ENCODE measurements at places on chromosomes 12 and 14.

GRCh38 chr12:85733984-85734383 lies 102.2 kb downstream of the RASSF9 start:
- no peak for DNase-seq

DNA sequence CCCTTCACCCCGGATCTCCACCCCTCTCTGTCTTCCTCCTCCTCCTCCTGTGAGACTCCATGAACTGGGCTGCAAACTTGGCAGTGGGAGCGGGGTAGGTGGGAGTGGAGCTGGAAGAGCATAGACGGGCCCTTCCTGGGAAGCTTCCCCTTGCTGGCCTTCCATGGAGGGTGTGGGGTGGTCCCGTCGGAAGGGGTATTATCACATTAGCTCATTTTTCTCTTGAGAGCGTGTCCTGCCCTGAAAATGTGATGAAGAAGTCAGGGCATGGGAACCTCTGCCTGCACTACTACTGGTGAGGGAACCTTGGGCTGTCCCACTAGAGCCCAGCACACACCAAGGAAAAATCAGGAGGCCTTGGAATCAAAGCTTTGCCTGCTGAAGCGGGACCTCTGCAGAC lies 66.5 kb downstream of the CACNA1C start:
- DNase-seq, result no peak

- no peak for DNase-seq
Observed at GRCh38 chr14:33899723-33900341, 51.0 kb downstream of the EGLN3 start.

- DNase-seq, result no peak
Observed at GRCh38 chr12:109814600-109815150, 18.5 kb downstream of the TRPV4 start.

DNA sequence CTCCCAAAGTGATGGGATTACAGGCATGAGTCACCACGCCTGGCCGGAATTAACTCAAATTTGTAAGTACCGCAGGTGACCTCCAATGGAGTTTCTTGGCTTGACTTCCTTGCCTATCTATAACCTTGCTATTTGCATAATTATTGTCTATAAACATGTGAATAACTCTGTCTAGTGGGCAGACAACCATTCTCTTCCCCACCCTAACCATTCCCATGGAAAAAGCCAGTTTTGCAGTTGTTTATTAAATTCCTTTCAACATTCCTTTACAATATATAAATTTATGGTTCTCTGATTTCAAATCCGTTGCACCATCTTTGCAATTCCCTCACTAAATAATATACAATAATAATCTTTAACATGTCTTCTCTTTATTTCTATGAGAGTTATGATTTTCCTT lies 61.0 kb upstream of the ZDHHC17 start:
- DNase-seq, result no peak

DNA sequence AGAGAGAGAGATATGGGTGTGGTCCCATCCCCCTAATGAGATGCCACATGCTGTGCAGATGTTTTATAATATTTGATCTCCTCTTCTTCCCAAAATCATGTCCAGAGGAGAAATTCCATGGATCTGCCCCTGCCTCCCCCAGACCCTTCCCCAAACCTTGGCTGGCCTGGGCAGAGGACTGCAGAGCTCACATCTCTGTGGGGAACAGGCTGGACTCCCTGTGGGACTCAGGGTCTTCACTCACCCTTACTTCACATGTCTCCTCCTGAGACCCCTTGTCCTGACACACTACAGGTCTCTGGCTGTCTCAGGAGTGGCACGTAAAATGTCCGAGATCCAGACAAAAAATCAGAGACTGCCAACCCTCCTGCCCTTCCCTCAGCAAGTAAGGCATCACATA lies 76.0 kb upstream of the CAPRIN2 start:
- DNase-seq, result no peak

DNA sequence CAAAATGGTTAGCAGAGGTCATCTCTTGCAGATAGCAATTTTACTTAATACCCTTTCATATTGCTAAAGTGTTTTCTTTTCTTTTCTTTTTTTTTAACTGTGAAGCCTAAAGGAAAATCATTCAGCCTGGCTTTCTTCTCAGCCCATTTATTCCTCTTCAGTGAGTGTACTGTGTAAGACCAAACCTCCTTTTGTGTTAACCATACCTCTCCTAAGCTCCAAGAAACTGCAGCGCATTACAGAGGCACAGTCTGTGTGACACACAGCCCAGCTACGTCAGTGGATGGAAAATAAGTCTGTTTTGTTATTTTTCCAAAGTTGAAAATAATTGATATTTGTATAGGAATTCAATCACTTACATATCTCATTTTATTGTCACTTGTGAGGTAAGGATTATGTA lies 21.7 kb downstream of the DCAF5 start:
- DNase-seq, result no peak

DNA sequence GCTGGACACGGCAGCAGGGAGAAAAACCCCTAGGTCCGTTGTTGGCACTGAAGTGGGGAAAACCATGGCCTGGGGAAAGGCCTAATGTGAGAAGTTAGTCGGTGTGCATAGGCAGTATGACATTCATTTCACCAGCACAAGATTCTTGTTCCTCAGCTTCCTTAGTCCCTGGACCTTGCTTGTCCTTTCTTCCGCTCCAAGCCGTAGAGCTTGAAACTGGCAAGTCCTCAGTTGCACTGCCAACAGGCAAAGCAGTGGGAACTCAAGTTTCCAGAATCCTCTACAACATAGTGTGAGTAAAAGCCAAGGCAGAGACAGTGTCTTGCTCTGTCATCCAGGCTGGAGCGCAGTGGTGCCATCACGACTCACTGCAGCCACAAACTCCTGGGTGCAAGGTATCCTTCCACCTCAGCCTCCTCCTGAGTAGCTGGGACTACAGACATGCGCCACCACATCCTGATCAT lies 138.5 kb upstream of the AMIGO2 start:
- peak; percentile 25 for DNase-seq

- peak; percentile 25 for DNase-seq
Observed at GRCh38 chr12:110280392-110280778, 662 bp upstream of the ATP2A2 start.

- no peak for DNase-seq
Observed at GRCh38 chr12:122082621-122083356, 4.2 kb downstream of the MLXIP start.

DNA sequence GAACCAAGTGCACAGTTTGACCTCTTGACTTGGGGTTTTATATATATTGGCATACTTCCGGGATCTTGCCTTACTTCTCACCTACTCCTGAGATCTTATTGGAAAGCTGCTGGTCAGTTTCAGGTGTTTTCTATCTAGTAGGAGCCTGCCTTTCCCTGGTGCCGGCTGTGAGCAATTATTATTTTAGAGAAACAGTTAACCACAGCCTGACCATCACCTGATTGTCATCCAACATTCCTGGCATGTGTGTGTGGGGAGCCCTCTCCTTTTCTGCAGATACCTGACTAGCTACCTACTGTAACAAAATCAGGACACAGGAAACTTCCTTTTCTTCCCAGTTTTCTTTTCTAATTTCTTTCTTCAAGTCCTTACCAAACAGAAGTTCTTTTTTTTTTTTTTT lies 220.4 kb downstream of the ATP23 start:
- DNase-seq, result no peak

GRCh38 chr12:96155781-96156180 lies 38.4 kb upstream of the ELK3 start:
- no peak for DNase-seq

GRCh38 chr12:96029826-96030225 lies 5.6 kb downstream of the LTA4H start:
- no peak for DNase-seq

DNA sequence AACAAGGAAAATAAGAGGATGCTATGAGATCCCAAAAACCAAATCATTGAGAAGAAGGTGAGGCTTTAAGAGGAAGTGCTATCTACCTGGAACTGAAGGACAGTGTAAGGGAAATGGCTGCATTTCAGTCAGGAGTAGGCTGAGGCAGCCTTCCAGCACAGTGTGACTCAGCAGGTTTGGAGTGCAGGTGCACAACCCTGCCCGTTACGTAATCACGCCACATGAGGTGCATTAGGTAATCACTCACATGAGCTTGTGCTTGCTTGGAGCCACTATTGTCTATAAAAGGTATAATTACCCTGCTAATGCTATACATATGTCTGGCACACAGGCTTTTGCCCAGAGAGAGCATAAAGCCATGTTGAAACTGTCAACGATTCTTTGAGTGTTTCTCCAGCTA lies 74.9 kb downstream of the DIO2 start:
- DNase-seq, result no peak

- DNase-seq, result no peak
Observed at GRCh38 chr14:94638961-94639817, 27.0 kb downstream of the SERPINA3 start.

DNA sequence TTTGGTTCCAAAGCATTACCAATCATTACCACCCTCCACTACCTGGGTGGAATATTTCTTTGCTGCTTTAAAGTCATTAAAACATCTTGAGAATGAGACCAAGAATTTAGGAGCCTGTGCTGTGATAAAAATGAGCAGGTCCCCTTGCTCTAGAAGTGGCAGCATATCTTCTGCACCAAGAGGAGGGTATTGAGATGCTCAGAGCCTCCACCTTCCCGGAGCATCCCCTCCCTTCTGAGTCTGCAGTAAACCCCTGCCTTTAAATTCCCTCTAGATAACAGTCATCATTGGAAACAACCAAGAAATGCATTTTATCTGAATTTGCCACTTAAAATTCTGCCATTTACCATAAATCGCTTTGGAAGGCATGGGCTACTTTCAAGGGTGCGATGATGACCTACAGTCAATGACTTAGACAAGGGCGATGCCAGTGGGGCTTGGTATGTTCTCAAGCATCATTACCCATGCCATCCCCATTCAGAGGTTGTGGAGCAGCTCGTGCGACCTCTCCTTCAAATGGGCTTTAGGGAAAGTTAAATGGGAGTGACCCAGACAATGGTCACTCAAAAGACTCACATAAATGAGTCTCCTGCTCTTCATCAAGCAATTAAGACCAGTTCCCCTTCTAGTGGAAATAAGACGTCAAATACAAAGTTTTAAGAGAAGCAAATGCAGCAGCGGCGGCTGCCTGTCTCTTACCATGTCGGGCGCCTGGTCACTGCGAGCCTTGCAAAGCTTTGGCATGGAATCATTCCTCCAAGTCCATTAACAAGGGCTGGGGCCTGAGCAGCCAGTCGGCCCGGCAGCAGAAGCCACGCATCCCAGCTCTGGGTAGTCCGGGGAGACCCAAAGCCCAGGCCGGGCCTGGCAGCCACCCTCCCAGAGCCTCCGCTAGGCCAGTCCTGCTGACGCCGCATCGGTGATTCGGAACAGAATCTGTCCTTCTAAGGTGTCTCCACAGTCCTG lies 334.5 kb downstream of the TMEM121 start:
- no peak for DNase-seq

DNA sequence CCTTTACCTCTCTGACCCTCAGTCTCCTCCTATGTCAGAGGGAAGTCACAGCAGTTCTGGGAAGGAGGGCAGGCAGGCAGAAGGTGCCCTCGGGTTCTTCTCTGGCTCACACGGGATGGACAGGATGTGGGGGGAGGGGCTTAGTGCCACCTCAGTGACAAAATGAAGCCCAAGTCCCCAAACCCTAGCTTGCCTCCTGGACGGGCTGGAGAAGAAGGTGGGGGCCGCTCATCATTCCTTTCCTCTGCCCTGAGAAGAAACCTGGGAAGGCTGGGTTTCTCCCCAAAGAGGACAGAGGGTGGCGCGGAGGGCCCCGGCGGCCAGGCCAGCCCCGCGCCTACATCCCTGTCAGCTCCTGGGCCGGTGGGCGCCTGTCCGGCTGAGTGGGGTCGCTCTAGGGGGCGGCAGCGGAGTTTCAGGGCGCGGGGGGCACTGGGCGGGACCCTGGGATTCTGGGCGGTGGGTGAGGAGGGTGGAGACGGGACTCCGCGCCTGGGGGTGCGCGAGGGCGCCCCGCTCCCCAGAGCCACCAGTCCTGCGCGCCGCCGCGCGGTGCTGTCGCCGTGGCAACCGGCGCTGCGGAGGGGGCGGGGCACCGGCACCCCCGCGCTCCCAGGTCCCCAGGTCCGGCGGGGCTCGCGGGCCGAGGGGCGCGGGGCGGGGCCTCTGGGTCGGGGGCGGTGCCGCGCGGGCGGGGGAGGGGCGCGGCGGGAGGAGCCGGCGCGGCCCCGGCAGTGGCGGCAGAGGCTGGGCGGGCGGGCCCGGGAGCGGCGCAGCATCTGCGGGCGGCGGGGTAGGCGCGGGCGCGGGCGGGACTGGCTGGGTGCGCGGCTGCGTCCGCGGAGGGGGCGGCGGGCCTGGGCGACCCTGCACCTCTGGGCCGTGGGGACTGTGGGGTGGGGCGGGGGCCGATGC lies at the start of gene TMEM121:
TSS of gene TMEM121 (plus strand) at position 723 of the 915 bp plus-strand sequence. CDS start 2,252 bp downstream, outside the sequence.
- peak; percentile 33 for DNase-seq

- DNase-seq, result no peak
Observed at GRCh38 chr14:69234106-69234505, 25.9 kb upstream of the GALNT16 start.

- peak; percentile 11 for DNase-seq
Observed at GRCh38 chr12:107684990-107685359, 624 bp upstream of the PWP1 start.

DNA sequence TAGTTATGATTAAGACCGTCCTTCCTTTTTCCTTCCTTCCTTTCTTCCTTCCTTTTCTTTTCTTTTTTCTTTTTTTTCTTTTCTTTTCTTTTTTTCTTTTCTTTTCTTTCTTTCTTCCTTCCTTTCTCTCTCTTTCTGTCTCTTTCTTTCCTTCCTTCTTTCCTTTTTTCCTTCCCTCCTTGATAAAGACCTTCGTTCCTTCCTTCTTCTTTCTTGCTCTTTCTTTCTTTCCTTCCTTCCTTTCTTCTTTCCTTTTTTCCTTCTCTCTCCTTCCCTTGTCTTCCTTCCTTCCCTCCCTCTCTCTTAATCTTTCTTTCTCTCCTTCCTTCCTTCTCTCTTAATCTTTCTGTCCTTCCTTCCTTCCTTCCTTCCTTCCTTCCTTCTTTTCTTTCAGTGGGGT lies 130.9 kb downstream of the PAPOLA start:
- no peak for DNase-seq

DNA sequence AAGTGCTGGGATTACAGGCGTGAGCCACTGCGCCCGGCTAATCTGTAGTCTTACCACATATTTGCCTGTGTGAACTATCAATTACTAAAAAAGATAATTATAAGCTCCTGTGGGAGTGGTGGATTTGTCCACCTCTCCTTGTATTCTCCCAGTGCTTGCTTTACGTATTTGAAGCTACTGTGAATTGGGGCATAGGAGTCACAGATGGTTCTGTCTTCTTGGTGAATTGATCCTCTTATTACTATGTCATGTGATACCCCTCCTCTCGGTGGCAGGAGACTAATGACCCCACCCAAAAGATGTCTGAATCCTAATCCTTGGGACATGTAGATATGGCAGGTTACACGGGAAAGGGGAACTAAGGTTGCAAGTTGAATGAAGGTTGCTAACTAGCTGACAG lies 11.8 kb downstream of the GPR132 start:
- no peak for DNase-seq

- no peak for DNase-seq
Observed at GRCh38 chr12:19709889-19710288, 270.6 kb downstream of the AEBP2 start.

Measured in T-cell (primary cell).